ENCODE measurements at places on chromosomes 2 and 18.

GRCh38 chr2:72134408-72134996 is 13.2 kb downstream of the CYP26B1 start:
- no peak for DNase-seq

- DNase-seq, result no peak
These were observed 15.9 kb downstream of the GLS start for GRCh38 chr2:190896477-190896876.

DNA sequence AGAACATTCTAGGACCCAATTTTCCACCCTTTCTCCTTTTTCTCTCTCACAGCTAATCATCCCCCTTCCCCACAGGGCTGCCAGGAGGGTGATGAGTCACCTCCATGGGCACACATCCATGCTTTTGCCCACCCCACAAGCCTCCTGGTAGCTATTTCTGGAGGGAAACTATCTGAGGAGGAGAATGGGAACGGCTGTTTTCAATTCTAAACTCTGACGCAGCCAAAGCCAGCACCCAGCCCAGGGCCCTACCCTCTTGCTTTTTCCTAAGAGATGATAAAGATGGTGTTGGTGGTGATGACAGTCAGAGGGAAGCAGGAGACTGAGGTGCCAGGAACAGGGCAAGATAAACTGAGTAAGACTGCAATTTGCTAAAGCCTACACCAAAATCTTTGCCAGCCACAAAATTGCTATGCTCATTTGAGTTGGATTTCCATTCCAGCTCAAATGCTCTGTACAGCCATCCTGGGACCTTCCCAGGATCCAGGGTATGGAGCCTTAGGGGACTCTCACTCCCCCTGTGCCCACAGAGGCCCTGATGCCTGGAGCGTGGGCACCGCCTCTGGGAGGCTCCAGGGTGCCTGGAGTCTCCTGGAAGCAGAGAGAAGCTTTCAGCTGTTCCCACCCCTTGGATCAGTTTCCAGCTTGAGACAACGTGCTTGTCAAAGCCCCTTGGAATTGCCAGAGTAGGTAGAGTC is 62.0 kb upstream of the FZD7 start:
- DNase-seq, result no peak

DNA sequence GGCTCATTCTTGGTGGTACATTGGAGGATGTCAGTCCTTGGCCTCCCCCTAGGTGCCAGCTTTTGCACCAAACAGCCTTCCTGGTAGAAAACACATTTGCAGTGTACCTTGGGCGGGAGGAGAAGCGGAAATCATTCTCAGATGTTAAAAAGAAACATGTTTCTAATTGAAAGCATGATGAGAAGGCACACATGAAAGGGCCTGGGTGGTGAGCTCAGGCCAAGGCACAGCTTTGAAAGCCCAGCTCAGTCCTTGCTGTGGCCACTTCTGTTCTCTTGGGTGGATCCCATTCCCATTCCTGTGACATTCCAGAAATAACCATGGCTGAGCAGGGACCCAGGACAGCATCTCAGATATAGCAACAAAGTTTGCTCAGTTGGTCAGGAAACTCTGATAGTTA is 71.5 kb downstream of the LTBP1 start:
- no peak for DNase-seq

DNA sequence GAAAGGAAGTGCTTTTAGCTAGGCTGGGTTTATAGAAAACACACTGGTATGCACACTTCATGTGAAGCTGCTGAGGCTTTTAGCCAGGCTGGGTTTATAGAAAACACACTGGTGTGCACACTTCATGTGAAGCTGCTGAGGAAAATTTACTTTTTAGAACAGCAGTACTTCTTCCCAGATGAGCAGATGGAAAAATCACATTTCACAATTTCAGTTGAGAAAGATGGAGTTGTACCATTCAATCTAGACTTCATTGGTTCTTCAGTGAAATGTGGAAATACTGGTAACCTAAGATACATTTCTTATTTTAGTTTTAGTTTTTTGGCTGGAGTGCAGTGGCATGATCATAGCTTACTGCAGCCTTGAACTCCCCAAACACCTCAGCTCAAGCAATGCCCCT is 11.1 kb downstream of the SNTG2 start:
- DNase-seq, result no peak

GRCh38 chr18:6161549-6161948 is 253.2 kb downstream of the L3MBTL4 start:
- no peak for DNase-seq

Data from activated naive CD4-positive, alpha-beta T cell treated with anti-CD3 and anti-CD28 coated beads, Interleukin-2, amount 50 U/mL, for 16 hours (primary cell).